NCI-H1417 treated with DMSO at 0.1 percent for 48 hours (cell line): ENCODE measurements at places on chromosomes 4 and X.

DNA sequence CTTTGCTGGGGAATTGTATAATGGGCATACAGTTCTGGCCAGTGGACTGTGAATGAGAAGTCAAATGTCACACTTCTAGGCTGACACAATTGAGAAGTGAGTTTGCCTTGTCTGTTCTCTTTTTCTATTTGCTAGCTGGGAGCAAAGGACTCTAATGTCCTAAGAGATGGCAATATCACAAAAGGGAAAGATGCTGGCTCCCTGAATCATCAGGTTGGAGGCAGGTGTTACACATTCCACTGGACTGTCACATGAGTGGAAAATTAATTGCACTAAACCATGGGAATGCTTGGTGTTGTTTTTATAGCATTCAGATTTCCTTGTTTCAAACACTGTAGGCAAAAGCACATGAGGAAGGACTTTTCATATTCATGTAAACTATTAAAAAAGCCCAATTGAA lies 388.3 kb downstream of the ADAM29 start:
- DNase-seq, result no peak

DNA sequence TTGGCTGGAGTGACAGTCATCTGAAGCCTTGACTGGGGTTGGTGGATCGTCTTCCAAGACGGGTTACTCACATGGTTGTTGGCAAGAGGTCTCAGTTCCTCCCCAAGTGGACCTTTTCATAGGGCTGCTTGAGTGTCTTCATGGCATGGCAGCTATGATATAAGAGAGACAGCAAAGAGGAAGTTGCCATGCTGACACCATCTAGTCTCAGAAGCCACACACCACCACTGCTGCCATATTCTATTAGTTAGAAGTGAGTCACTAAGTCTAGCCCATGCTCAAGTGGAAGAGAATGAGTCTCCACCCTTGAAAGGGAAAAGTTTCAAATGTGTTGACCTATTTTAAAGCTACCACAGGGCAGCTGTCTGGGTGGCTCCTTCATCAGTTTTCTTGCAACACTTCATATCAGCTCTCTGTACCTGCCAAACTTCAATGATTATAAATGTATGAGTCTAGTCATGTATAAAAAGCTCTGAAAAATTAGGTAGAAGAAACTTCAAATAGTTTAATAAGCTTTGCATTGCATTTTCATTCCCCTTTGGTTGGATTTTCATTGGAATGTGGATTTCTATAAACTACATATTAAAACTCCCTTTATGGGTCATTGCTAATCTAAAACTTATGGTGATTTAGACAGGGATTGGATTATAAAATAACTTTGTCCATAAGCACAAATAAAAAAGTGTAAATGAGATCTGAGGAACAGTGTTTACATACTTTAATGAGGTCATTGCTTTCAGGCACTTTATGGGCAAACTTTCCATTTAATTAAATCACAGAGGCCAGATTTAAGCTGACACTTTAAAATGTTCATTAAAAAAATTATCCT lies 68.0 kb upstream of the ATXN3L start:
- DNase-seq, result no peak

- no peak for DNase-seq
Observed at GRCh38 chr4:35771571-35771970, 472.7 kb downstream of the ARAP2 start.

DNA sequence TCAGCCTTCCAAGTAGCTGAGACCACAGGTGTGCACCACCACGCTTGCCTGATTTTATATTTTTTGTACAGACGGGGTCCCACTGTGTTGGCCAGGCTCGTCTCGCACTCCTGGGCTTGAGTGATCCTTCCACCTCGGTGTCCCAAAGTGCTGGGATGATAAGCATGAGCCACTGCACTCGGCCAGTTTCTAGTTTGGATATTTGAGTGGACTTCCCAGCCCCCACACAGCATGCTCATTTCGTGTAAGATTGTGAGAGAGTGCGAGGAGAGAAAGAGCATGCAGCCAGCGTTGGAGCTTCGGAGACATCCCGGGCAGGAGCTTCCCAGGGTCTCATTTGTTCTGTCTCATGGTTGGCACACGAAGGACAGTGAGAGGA lies 31.8 kb downstream of the ARSD start:
- DNase-seq, result no peak

- DNase-seq, result no peak
Observed at GRCh38 chr4:147640331-147640730, 23.1 kb downstream of the TMEM184C start.

GRCh38 chr4:183397741-183398297 lies 46.6 kb upstream of the CDKN2AIP start:
- DNase-seq, result no peak

DNA sequence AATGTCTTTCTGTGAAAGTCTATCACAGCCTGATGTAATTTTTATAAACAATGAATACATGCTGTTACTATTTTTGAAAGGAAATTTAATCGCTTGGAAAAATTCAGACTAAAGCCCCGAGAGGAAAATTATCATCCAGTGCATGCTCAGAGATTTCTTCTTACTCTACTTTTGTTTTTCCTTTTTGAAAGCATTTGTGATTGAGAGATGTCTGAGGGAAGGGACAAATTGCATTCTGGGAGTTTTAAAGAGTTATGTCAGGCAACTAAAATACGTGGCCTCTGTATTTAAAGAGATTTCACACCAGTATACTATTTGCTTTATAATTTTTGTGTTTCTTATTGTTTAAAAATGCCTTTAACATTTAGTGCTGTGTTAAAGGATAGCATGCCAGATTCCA lies 1.4 kb upstream of the ZFX start:
- no peak for DNase-seq

GRCh38 chr4:37827802-37828321 lies 1.4 kb downstream of the PGM2 start:
- no peak for DNase-seq

DNA sequence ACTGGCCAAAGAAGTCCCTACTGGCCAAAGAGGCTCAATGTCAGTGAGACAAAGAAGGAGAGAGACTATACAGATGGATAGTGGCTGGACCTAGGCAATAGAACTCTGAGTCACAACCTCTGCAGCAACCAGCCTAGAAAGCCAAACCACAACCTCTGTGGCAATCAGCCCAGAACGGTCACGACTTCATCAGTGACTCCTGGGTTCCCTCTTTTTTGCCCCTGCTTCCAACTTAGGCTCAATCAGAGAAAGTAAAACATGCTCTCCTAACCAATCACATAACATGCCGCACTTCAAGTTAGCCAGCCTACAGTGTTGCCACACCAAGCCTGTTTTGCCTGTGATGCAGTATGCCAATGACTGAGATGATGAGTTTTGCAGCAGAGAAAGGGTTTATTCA lies 203.4 kb downstream of the ANAPC10 start:
- no peak for DNase-seq

DNA sequence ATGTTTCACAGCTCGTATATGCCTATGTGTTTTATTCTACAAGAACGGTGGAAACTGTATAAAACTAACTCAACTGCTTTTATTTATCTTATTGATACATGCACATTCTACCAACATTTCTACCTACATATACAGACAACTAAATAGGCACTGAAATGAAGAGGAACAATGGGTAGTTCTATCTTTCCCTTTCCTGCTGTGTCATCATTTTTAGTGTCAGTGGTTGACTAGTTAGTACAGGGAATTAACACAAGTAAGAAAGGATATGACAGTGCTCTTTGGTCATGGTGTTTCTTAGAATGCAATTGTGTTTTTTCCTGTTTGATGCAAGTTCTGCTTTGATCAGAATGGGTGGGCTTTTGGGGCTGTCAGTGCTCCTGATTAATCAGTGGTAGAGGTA lies 293.8 kb upstream of the CTSO start:
- DNase-seq, result no peak

DNA sequence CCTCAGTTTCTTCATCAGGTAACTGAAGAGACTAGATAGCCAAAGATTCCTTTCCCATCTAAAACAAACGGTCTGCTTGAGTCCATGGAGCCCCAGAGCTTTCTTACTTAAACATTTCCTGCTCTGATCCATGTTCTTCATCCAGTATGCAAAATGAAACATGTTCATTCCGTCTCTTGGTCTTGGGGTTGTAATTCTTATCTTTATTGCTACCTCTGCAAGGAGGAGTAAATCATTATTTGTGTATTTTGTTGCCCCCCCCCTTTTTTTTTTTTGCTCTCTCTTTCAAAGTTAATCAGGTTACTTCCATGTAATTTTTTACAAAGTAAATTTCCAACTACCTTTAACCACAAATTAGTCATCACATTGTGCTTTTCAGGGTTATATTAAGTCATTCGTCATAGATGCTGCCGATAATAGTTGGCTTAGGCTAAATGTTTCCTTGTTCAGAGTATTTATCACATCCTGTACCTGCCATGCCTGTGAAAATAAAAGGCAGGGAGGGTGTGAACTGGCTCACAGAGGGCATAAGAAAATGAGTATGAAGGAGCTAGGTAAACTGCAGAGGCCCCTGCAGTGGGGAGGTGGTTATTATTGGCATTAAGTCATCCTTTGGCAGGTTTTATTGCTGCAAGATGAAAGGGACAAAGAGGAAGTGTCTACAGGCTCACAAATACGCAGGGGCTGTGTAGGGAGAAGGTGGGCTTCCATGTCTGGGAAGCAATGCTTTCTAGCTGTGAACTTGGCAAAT lies 76.7 kb upstream of the HS3ST1 start:
- DNase-seq, result no peak

GRCh38 chr4:75800972-75801371 lies 76.6 kb downstream of the USO1 start:
- DNase-seq, result no peak

DNA sequence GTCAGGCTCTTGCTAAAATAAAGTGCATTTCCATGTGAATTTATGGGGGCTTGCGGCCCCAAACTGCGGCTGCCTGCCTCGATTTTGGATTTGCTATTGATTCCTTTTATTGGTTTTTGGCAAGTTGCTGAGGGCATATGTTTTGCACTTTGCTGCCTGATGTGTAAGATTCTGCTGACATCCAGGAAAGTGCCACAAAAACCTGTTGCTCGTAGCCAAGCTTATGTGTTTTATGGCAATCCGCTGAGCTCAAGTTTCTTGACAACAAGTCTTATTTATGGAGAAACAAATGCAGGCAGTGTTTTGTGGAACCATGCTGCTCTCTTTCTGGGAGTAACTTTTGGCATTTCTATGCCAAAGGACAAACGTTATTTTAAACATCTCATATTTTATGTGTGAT lies 97.3 kb upstream of the DDIT4L start:
- no peak for DNase-seq

- no peak for DNase-seq
Observed at GRCh38 chr4:24747234-24747975, 48.0 kb upstream of the SOD3 start.

- no peak for DNase-seq
Observed at GRCh38 chr4:48110452-48110978, 23.5 kb downstream of the TXK start.

GRCh38 chr4:138749303-138749702 lies 266.3 kb upstream of the NOCT start:
- no peak for DNase-seq

GRCh38 chr4:73692254-73692653 lies 48.1 kb upstream of the CXCL8 start:
- no peak for DNase-seq
